ENCODE measurements at places on chromosomes 6 and 20.

GRCh38 chr6:17892097-17892686, 95.2 kb downstream of the KIF13A start:
- no peak for DNase-seq

GRCh38 chr20:1711266-1711665, 53.7 kb upstream of the SIRPG start:
- DNase-seq = no peak

DNA sequence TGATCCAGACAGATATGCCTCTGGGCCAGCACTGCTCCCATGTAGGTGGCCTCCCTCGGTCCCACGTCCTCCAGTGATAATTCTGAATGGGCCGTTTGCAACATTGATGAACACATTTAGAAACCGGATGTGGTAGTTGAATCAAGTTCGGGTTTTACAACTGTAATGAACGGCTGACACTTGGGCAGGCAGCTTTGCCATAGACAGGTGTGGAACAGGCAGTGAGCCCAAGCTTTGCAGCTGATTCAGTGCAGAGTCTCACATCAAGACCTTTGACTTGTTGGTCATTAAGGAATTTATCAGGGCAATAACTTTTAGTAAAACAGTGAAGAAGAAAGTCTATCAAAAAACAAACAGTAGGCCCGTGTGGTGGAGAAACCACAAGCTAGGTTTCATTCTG, 466.6 kb upstream of the AGPAT4 start:
- DNase-seq = no peak

- DNase-seq = no peak
These were observed 180.6 kb downstream of the FOXA2 start for GRCh38 chr20:22403632-22404361.

- no peak for DNase-seq
These were observed 164.1 kb upstream of the JAG1 start for GRCh38 chr20:10837901-10838300.

- no peak for DNase-seq
These were observed 80.9 kb downstream of the REPS1 start for GRCh38 chr6:138907167-138907566.

- no peak for DNase-seq
These were observed 528 bp downstream of the NHSL1 start for GRCh38 chr6:138498629-138499302.

- DNase-seq = peak; percentile 43
These were observed 5.3 kb downstream of the MMP9 start for GRCh38 chr20:46013829-46014516.

DNA sequence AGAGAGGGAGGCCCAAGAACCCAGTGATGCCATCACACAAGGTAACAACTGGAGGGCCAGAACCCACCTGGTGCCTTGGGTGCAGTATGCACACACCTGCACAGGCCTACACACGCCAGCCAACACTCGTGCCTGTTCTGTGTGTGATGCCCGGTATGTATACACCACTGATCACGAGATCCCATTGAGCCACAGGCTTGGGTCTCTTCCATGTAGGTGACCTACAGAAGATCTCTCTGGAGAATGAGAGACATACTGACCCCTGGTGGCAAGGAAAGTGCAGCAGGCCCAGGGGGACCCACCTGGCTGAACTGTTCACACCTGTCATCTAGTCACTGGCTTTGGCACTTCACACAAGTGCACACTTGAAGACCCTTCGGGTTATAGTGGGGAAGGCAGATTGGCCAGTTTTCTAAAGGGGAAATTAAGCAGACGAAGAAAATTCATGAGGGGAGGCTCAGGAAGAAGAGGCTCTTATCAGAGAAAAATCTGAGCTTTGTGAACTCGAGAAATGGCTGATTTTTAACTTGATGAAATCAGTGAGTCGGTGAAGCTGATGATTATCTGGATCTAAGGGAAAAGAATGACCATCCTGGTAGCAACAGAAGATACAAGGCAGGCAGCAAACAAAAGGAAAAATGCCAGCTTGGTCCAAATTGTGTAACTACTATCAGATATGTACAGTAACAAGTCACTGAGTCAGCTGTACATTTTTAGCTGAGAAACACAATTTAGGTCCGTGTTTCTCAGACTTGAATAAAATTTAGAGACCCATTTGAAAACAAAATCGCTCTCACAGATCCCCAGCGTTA, 69.1 kb upstream of the PBOV1 start:
- DNase-seq = no peak

DNA sequence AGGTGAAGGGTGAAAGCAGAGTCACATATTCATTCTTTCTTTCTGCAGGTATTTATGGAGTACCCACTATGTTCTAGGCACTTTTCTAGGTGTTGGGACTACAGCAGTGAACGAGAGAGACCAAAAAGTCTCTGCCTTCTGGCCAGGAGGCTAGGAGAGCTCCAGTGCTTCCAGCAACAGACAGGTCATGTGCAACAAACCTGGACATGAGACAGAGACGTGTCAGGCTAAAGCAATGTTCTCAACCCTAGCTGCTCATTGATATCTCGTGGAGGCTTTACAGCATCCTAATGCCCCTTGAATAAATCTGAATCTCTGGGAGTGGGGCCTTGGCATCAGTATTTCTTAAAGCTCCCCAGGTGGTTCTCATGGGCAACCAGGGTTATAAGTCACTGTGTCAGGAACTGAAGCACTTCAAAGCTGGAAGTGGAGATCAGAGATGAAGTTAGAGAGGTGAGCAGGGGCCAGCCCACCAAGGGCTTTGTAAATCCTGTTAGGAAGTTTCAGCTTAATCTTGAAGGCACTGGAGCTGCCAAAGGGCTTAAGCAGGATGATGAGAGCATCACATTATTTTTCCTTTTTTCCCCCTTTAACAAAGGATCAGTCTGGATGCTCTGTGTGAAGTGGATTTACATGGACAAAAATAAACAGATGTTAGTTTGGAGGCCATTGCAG, 13.0 kb upstream of the TBCC start:
- DNase-seq = no peak

DNA sequence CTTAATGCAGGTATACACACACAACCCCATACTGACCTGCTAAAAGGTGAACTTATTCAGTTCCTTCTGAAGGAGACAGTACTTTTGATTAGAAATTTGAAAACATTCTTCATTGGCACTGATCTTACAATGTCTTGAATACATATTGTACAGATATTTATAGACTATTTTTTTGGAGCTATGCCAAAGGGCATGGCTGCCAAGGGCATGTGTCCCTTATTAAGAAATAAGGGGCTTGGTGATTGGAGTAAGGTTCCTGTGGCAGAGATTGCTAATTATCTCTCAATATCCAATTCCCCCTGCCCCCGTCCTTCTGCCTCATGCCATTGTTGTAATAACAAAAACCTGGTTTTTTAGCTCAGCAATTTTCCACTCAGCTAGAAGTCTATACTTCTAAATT, 355.9 kb downstream of the FARS2 start:
- DNase-seq = no peak
